Mucosa of descending colon (tissue), 3 donors: ENCODE measurements at places on chromosomes 7 and 10. TPM values are rescaled to one million over a fixed set of nuclear protein-coding genes. Genes with fewer than 3 reads are reported as not detected.

The CPA1 gene
- not detected for total RNA-seq

The CRHR2 gene
- not detected for total RNA-seq

The CPA5 gene
- total RNA-seq = not detected

The ARL5B gene
- 19.3 TPM for total RNA-seq

The AQP1 gene
- 48.1 TPM for total RNA-seq

The RAPGEF5 gene
- 59.5 TPM for total RNA-seq

The MKRN1 gene
- 188 TPM for total RNA-seq

The GIMAP2 gene
- 8.1 TPM for total RNA-seq
